ENCODE measurements at places on chromosomes 2 and 18.

- no peak for DNase-seq
These were observed 48.7 kb upstream of the C1GALT1C1L start for GRCh38 chr2:43724728-43725526.

DNA sequence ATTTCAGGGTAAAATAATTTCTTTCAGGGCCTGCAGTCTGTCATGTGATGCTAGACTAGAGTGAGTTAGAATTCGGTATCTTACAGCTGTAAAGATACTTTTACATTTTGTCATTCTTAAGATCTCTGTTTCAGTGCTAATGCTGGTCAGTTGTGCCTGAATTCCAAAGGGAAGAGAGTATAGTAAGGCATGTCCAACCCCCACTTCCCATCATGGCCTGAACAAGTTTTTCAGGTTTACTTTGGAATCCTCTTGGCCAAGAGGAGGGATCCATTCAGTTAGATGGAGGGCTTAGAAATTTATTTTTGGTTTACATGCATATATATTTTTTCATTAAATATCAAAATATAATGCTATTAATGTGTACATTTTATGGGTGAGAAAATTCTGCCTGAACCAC, 596.6 kb downstream of the XIRP2 start:
- DNase-seq, result no peak

DNA sequence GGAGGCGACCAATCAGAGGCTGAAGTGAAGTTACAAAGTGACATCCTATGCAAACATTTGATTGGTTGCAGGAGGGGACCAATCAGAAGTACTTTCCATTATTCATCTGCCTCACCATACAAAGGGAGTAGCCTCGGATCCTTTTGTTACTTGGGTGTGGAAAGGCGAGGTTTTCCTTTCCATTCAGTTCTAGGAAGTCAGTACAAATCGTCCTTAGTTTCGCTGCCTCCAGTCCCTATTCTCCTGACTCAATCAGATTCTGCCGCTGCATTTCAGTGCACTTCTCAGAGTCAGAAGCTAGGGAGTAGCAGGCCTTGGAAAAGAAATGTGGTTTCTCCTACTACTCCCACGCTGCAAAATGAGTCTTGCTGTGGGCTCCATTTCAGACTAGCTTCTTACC, 149.4 kb downstream of the DTNA start:
- DNase-seq, result no peak

GRCh38 chr2:37173741-37174140, 14.7 kb downstream of the SULT6B1 start:
- no peak for DNase-seq

DNA sequence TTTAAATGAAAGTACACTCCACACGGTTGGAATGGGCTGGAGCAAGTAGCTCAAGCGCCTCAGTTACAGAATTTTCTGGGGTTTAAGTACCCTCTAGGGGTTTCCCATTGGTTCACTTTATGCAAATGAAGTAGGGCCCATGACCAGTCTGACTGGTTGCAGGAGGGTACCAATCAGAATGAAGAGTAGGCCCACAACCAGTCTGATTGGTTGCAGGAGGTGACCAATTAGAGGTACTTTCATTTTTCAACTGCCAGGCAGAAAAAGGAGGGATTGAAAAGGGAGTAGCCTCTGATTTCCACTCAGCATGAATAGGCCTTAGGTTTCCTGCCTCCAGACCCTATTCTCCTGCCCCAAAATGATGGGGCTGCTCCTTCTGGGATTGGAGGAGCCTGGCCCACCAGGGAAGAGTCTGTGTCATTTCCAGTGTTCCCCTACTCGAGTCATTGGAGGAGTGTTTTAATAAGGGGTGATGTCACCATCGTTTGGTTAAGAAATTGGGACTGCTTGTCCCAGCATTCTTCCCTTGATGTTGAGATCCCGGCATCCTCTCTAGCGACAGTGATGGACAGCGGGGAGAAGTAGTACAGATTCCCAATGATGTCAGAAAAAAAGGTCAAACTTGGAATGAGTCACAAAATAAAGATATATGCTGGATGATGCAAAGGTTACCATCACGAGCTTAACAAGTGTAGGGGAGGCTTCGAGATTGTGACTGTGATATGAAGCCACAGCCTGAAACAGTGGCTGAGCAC, 210.4 kb downstream of the SH3BP4 start:
- DNase-seq, result no peak

- no peak for DNase-seq
These were observed 272.3 kb upstream of the EPHA4 start for GRCh38 chr2:221844212-221845020.

- DNase-seq, result no peak
These were observed 32.8 kb downstream of the SOCS6 start for GRCh38 chr18:70321616-70322015.

DNA sequence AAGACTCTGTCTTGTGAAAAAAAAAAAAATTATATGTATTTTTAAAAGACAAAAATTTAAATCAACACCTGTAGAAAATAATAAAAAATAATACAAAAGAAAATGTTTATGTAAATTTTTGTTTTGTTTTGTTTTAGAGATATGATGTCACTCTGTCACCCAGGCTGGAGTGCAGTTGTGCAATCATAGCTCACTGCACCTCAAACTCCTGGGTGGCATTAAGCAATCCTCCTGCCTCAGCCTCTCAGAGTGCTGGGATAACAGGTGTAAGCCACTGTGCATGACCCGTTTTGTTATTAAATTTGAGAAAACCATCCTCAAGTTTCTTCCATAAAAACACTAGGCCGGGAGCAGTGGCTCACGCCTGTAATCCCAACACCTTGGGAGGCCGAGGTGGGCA, 56.2 kb upstream of the B3GNT7 start:
- DNase-seq, result no peak

DNA sequence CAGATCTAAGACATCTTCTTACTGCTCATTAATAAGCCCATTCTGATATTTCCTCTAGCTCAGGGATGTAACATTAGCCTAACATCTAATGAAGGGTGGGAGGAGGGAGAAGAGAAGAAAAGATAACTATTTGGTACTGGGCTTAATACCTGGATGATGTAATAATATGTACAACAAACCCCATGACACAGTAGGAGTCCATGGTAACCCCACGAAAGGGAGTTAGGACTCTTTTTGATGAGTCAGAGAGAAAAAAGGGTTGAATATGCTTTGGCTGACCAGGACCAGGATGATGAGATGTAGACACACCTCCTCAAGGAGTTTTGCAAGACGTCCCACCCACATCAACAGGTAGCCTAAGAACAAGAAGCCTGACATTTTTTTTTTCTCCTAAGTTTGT, 34.4 kb upstream of the DLX2 start:
- DNase-seq, result no peak

DNA sequence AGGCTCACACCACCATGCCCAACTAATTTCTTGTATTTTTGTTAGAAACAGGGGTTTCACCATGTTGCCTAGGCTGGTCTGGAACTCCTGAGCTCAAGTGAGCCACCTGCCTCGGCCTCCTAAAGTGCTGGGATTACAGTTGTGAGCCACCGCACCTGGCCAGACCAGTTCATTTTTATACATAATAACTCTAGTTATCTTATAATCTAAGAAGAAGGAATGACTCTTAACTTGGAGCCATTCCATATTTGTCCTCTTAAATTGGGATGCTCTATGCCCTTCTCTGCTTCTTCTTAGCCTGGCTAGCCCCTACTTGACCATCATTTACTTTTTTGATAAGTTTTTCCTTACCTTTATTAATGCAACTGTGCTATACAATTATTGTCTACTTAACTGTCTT, 2.9 kb downstream of the RBM44 start:
- no peak for DNase-seq

DNA sequence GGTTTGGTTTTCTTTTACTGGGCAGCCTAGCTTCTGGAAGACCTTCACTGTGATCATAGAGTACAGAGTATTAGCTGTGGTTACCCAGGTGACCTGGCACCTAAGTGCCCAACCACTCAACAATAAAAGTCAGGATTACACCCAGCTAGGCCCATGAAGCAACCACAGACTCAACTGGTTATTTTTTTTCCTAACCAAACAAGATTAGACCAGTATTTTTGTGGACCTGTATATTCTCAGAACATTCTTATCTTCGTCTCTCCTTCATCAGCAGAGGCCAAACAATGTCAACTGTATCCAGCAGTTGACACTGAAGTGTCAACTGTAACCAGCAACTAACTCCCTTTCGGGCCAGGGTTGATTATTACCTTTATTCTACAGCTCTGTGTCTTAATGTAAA, 289.2 kb upstream of the SLC39A10 start:
- no peak for DNase-seq

DNA sequence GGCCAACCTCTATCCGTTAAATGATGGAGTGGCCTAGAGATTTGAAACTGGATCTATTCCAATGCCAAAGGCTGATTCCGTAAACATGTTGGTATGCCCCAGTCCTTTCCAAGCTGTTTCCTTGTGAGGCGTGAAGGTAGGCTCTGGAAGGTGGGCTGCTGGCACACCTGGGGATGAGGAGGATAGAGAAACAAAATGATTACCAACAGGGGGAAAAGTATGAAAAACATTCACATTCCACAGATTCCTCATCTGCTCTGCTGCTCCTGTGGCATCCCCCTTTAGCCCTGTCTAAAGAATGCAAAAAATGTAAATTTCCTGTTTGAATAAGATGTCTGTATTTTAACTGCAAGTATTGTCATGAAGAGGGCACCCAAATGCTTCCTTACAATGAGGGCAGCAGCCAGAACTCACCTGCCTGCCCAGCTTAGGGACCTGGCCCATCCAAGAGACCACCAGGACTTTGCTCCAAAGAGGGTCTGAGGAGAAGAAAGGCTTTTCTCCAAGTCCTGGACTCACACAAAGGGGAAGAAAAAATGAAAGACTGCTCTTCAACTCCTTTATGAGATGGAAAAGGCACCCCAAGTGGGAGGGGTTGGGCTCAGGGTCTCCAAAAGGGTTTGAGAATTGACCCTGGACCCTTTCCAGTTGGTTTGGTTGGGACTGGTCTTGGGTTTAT, 132.3 kb upstream of the PELI1 start:
- DNase-seq, result no peak

- no peak for DNase-seq
These were observed 13.1 kb upstream of the SATB2 start for GRCh38 chr2:199470672-199471442.

DNA sequence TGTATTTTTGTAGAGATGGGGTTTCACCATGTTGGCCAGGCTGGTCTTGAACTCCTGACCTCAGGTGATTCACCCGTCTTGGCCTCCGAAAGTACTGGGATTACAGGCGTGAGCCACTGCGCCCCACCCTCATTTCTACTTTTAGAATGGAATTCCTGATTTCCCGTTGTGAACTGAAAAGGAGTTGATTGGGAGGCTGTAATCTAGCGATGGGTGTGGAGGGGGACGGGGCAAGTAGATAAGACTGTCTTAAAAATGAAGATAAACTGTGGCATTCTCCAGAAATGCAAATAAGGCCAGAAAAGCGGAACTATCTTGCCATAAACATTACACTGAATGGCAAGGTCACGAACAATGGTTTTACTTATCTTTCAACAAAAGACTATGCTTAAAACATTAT, 135.4 kb downstream of the TRIB2 start:
- DNase-seq, result no peak

DNA sequence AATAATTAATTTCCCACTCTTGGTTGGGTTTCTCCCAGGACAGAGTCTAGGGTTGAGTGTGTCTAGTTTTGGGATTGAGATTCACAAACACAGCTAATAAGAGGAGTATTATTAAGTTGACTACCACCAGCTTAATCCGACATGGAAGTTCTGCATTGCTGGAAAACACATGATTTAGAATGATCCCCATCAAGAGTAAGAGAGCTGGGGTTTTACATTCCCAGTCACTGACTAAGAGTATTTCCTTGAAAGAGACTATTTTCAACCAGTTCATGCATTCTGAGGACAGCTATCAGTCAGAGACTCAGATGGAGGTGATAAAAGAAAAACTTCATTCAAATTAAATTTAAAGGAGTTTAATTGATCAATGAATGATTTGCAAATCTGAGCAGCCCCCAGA, 334.6 kb upstream of the LRATD1 start:
- no peak for DNase-seq

GRCh38 chr2:23028106-23028505, 356.9 kb upstream of the KLHL29 start:
- DNase-seq, result no peak

GRCh38 chr2:174623690-174624089, 26.1 kb upstream of the WIPF1 start:
- no peak for DNase-seq

DNA sequence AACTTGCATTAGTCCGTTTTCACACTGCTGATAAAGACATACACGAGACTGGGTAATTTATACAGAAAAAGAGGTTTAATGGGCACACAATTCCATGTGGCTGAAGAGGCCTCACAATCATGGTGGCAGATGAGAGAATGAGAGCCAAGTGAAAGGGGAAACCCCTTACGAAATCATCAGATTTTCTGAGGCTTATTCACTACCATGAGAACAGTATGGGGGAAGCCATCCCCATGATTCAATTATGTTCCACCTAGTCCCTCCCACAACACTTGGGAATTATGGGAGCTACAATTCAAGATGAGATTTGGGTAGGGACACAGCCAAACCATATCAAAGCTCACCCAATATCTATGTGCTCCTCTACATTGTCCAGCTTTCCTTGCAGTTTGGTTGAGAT, 16.0 kb upstream of the SERPINE2 start:
- DNase-seq, result no peak

DNA sequence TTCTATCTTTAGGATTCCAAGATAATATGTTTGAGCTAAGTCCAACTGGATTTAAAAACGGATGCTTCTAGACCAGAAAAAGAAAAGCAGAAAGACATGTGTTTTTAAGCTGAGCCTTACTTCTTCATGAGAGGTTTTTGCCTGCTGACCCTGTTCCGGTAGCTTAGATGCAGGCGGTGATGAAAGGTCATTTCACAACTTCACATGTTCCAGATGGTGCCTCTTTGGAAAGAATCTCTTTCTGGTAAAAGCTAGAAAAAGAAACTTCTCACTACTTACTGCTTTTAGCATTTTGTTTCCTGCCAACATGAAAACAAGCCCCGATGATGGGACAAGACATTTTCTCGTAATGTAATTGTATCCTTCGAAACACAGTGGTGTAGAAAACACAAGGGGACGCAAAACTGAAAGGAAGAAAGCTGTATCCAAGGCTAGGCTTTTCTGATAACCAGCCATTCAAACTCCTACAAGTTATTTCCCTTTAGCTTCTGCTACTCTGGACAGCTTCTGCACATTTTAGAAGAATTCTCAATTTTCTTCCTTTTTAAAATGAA, 407.3 kb upstream of the LYPD1 start:
- DNase-seq, result peak; percentile 27

GRCh38 chr2:10954856-10955818, 43.4 kb downstream of the KCNF1 start:
- no peak for DNase-seq

GRCh38 chr18:31420032-31420431, 27.5 kb upstream of the DSG3 start:
- no peak for DNase-seq

GRCh38 chr2:73163483-73164367, 38.6 kb upstream of the NOTO start:
- peak; percentile 62 for DNase-seq

DNA sequence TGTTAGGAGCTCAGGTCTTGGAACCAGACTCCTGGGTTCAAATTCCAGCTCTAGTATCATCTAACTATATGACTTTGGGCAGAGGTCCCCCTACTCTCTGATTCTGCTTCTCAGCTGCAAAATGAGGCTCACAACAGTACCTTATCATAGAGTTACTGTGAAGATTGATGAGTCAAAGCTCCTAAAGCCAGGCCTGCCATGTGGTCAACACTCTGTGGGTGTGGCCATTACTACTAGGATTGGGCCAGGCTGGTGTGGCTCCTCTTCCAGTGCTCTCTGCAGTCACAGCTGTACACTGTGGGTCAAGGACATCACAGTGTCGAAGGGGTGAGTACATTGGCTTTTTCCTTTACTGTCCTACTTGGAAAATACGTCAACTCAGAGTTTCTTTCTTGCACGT, 22.6 kb downstream of the CAPN13 start:
- no peak for DNase-seq
